Thoracic aorta endothelial cell (primary cell): ENCODE measurements at places on chromosomes 1 and 21. TPM values are rescaled to one million over a fixed set of nuclear protein-coding genes. Genes with fewer than 3 reads are reported as not detected.

Gene SPRR1A
- total RNA-seq, result not detected in 2 replicates

Gene KCNJ9
- total RNA-seq, result not detected in 2 replicates

Gene E2F2
- 3.9 and 6.0 TPM in 2 replicates for total RNA-seq

Gene SPRR2B
- not detected in 2 replicates for total RNA-seq

Gene TCHH
- total RNA-seq, result under 0.01 TPM in 2 replicates
